ENCODE measurements at places on chromosomes 2 and 18. TPM values are rescaled to one million over a fixed set of nuclear protein-coding genes. Genes with fewer than 3 reads are reported as not detected.

DNA sequence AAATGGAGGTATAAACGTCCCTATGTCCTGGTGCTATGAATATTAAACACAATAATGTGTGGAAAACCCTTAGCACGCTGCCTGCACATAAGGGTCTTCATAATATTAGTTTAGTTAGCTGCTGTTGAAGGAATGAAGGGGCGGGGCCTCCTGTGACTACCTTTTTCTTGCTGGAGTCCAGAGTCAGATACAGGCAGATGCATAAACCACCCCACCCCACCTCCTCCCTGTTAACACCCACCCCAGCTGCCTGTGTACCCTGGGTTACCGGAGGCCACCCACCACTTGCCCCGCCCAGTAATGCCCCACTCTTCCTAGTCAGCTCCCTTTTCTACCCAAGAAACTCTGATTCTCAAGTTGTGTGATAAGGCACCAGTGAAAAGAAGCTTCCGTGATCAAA is 158.4 kb downstream of the EN1 start:
- no peak for DNase-seq

DNA sequence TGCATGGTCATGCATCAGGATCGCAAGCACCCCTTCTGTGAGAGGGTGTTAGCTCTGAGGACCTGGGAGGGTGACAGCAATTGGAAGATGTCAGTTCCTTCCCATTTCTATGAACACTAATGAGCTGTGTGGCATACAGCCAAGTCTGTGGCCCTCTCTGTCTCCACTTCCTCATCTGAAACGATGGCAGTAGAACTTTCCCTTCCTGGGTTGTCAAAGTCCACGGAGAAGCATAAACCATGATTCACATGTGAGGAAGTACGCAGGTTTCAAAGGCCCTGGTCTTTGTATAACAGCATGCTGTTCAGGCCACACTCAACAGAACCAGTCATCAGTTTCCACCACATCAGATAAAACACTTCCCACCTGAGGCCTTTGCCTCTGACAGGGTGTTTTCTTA is 167.4 kb upstream of the RAB6C start:
- no peak for DNase-seq

- DNase-seq = no peak
Observed at GRCh38 chr18:29459972-29460371, 1283.0 kb upstream of the CDH2 start.

The CHN1 gene
- 167 TPM for polyA plus RNA-seq

DNA sequence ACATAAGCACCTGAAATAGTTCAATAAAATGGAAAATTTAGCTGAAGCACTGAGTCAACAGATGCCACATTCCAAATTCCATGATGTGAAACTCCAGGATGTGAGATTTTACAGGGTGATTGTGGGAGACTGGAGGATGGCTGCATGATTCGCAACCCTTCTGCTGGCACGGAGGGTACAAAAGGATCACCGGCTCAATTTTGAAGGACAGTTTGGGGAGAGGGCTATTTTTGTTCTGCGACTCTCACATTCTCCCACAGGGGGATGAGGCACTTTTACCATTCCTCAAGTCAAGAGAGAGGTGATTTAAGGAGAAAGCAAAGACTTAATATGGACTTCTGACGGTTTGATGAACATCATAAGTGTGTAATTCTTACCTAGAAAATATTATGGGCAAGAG is 138.1 kb upstream of the CWC22 start:
- DNase-seq = no peak

GRCh38 chr2:74168739-74169138 is 9.9 kb downstream of the MOB1A start:
- DNase-seq = no peak

GRCh38 chr2:199216253-199216652 is 241.5 kb downstream of the SATB2 start:
- no peak for DNase-seq

DNA sequence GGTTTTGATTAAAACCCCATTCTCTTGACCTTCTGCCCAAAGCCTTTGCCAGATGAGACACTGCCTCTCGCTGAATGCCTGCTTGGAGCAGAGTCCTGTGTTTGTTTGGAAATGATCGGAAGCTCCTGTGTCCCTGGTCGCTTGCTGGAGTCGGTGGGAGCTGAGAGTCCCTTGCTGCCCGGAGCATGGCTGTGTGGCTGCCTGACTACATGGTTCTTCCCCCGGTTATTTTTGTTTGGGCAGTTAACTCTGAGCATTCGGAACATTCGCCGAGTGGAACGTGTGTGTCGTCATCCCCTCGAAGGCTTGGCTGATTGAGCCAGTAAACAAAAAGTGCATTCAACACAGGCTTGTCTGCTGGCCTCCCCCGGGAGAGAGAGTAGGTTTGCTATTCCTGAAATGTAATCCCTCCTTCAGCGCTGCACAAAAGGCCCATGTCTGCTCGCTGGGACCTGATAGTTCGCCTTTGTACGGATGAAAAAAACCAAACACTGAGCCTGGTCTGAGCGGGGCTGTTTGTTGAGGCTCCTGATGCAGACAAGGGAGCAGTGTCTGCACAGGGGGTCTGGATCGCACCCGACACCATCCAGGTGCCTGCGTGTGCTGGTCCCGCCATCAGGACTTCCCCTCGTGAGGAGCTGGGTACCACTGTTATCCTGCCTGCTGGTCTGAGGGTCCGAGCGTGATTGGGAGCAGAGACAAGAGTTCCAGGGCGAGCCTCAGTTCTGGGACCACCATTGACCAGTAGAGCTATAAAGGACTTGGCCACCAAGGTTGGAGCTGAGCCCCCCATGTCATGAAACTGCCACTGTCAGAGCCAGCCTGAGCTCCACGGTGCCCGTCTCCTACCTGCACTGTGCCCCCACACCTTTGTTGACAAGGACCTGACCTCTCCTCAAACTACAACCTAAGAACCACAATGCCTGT is 83.8 kb downstream of the AGAP1 start:
- no peak for DNase-seq

The SULT1C2 gene
- not detected for polyA plus RNA-seq

DNA sequence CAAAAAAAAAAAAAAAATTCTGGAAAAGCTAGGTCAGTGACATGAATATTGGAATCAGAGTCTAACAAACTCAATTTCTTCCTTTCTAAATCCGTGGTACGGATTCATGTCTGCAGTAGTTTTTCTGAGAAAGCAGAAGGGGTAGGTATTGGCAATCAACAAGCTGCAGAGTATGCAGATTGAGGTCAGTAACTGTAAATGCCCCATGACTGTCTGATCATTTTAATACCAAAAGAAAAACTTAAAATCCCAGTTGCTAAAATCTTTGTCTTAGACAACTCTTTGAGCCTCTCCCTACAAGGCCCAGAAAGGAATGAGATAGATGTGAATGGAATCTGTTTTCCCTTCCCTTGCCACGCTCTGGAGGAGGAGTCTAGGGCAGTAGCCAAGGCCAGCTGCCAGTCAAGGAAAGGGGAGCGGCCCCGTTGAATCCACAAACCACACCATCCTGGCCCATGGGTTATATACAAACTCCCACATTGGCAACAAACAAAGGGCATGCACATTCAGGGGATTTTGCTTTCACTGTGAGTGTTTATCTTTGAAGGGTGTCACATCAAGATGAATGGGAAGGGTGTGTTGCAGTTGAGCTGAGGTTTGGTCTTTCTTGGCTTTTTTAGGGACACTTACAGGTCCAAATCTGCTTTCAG is 6.1 kb upstream of the CASP8 start:
- DNase-seq = no peak

The LIMS4 gene
- polyA plus RNA-seq = 8.7 TPM

The CNOT9 gene
- polyA plus RNA-seq = 63.7 TPM

- no peak for DNase-seq
Observed at GRCh38 chr2:75633620-75634019, 13.0 kb upstream of the MRPL19 start.

GRCh38 chr2:151262629-151263028 is 966 bp upstream of the RBM43 start:
- DNase-seq = no peak

The TXNDC2 gene
- polyA plus RNA-seq = 0.20 TPM

- DNase-seq = no peak
Observed at GRCh38 chr2:218027426-218028188, 24.8 kb upstream of the TNS1 start.

- no peak for DNase-seq
Observed at GRCh38 chr2:85409845-85410583, at the start of gene CAPG. TSS of gene CAPG (minus strand) at chr2:85410366. CDS start at chr2:85402145, 8,221 bp downstream.

GRCh38 chr2:98482362-98482761 is 37.7 kb downstream of the INPP4A start:
- no peak for DNase-seq

GRCh38 chr2:18483896-18484295 is 76.6 kb downstream of the RDH14 start:
- DNase-seq = no peak

DNA sequence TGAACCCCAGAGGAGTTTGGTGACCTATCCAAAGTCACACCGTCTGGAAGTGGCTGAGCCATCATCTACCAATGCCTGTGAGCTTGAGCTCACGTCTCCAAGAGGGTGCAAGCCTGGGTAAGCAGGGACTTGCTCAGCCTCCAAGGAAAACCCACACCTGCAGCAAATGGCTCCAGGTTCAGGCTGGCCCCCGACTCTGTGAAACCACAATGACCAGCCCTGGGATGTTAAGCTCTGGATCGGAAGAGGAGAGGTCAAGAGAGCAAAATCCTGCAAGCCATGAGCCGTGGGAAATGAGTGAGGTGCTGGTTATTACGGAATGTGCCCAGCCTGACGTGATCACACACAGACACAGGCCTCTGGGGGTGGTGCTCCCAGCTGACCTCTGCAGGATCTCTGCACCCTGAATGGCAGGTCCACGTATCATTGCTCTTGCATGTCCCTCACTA is 94.1 kb upstream of the OTOS start:
- DNase-seq = no peak

GRCh38 chr2:189337656-189338055 is 103.6 kb upstream of the WDR75 start:
- DNase-seq = no peak

GRCh38 chr18:80179857-80180558 is 67.3 kb downstream of the PARD6G start:
- no peak for DNase-seq

The ABCG5 gene
- not detected for polyA plus RNA-seq

The ADAM23 gene
- polyA plus RNA-seq = 1.7 TPM

Data from BJ (cell line).